Right forelimb (tissue), 1 donor: ENCODE measurements at places on chromosomes 13 and 19.
A peak's percentile ranks its signal among the peaks of the same experiment; 100 is the strongest.

- DNase-seq = no peak
Measured at GRCh38 chr19:37513397-37513796, 6.7 kb downstream of the ZNF793 start.

GRCh38 chr19:24141612-24142011 lies 54.6 kb downstream of the ZNF254 start:
- no peak for DNase-seq

DNA sequence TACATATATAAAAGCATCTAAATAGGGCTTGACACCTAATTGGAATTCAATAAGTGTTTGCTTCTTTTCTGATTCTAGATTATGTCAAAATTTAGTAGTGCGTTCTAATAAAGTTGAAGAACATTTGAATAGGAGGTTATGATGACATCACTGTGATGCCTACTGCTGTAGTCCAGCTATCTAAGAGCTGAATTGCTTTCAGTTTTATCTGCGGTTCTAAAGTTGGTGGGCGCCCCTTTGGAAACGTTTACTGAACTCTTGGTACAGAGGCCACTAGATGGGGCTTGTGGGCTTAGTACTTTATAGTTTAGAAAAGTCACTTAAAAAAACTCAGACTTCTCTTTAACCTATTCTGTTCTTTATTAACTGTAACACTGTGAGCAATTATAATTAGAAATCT lies 776.9 kb downstream of the GPC5 start:
- peak; percentile 43 for DNase-seq

DNA sequence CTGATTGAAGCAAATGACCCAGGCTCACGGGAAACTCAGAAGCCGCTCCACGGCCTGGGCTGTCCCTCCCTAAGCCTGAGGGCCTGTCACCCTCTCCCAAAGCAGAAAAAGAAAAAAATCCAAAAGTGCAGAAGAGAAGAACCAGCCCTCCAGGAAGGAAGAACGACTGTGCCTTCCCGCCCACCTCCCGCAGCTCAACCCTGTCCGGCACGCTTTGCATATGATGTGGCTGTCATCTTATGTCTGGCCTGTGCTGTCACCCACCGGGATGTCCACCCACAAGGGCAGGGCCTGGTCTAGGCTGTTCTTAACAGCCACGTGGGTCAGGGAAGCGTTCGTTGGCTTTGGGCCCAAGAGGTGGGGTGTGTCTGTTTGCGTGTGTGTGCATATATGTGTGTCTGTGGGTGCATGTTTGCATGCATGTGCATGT lies 13.7 kb downstream of the ZBTB7A start:
- no peak for DNase-seq

DNA sequence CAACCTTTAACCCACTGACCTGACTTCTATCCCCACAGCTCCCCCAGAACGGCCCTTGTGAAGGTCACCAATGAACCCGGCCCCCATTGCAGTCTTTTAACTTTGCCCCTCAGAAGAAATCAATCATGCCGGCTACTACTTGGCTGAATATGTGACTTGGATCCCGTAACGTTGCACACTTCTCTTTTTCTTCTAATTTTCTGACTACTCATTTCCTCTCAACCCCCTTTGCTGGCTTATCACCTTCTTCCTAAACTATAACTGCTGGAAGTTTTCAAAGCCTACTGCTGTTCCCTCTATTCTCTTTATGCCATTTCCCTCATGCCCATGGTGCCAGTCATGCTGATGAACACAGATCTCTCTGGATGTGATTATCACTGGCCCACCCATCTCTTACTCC lies 367.6 kb downstream of the DNAJC15 start:
- no peak for DNase-seq

DNA sequence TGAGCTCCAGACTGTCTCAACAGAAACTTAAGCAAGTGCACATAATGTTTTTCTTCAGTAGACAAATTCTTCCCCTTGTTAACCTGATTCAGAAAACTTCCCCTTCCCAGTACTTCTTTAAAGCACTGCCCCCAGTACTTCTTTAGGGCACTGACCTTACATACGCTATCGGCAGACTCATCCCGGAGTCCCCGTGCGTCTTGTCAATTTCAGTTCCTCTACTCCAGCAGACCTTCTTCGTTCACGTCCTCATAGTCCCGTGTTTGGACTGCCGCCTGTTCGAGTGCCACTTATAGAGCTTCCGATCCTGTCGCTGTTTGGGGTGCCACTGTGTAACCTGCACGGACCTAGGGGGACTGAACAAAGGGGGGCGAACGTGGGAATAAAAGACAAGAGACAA lies 29.0 kb downstream of the ZNF627 start:
- DNase-seq = no peak

DNA sequence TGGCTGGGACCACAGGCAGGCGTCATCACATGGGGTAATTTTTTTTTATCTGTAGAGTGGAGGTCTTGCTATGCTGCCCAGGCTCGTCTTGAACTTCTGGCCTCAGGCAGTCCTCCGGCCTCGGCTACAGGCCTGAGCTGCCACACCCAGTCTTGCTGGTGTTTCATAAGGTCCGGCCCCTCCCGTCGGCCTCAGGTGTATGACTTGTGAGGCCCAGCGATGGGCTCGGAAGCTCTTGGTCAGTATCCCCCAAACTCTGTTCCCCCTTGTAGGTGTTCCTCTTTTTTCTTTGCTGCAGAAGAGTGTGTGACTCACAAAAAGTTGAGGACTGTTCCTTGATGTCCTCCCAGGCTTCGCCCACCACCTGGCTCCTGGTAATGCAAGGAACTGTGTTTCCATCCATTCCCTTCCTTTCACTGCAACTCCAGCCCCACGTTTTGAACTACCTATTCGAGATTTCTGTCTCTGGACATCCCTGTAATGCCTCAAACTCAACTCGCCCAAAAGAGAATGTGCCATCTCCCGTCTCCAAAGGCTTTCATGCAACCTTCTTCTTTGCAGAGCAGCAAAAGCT lies 5.0 kb downstream of the USF2 start:
- no peak for DNase-seq

DNA sequence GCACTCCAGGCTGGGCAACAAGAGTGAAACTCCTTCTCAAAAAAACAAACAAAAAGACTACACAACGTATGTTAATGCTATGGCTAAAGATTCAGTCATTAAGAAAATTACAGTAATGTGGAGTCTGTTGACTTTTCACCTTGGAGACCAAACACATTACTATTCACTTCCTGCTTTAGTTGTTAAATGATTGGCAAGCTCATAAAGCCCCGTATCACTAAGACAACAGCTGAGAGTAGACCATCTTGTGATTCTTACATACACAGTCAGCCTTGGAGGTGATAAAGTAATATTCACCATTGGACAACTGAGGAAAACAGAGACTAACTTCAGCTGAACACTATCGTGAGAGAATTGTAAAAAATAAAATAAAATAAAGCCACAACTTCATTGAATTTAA lies 86.5 kb downstream of the KCTD12 start:
- DNase-seq = no peak

GRCh38 chr13:48457578-48458242 lies 44.8 kb upstream of the LPAR6 start:
- no peak for DNase-seq

GRCh38 chr13:100387416-100387815 lies 201.2 kb downstream of the GGACT start:
- no peak for DNase-seq

DNA sequence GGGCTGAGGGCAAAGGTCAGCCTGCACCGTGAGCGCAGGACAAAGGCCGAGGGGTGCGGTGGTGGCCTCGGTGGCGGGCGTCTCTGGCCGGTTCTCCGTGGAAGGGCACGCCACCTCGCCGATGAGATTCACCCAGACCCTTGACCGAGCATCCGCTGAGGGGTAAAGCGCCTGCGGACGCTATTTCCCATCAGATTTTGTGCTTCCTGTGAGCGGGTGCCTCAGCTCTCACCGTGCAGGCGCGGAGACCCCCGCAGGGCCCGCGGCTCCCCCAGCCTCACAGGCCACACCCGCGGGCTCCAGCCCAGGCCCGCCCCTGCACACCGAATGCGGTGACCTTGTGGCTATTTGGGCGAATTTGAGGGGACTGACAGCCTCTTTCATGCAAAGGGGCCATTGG lies 348.0 kb downstream of the TEX29 start:
- DNase-seq = no peak

DNA sequence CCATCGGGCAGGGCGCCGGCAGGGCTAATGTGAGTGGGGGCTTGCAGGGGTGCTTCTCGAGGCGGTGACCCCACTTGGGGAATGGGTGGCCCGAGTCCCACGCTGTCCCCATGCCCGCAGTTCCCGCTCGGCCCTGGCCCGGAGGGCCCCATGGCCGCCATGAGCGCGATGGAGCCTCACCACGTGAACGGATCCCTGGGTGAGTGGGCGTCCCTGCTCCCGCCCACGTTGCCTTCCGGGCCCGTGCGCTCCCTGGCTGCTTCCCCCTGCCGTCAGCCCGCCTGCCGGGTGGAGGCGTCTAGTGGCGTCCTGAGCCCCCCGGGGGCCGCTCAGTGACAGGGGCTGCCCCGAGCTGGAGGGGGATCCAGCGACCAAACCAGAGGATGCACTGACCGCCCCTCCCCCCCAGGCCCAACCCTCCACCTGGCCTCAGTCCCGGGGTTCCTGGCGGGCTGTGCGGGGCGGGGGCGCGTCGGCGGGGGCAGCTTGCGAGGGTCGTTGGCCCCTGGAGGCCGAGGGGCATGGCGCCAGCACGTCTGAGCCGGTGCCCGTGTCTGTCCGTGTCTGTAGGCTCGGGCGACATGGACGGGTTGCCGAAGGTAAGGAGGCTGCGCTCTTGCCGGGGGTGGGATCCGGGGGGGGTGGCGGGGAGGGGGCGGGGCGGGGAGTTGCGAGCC lies 4.8 kb downstream of the ISYNA1 start:
- no peak for DNase-seq

DNA sequence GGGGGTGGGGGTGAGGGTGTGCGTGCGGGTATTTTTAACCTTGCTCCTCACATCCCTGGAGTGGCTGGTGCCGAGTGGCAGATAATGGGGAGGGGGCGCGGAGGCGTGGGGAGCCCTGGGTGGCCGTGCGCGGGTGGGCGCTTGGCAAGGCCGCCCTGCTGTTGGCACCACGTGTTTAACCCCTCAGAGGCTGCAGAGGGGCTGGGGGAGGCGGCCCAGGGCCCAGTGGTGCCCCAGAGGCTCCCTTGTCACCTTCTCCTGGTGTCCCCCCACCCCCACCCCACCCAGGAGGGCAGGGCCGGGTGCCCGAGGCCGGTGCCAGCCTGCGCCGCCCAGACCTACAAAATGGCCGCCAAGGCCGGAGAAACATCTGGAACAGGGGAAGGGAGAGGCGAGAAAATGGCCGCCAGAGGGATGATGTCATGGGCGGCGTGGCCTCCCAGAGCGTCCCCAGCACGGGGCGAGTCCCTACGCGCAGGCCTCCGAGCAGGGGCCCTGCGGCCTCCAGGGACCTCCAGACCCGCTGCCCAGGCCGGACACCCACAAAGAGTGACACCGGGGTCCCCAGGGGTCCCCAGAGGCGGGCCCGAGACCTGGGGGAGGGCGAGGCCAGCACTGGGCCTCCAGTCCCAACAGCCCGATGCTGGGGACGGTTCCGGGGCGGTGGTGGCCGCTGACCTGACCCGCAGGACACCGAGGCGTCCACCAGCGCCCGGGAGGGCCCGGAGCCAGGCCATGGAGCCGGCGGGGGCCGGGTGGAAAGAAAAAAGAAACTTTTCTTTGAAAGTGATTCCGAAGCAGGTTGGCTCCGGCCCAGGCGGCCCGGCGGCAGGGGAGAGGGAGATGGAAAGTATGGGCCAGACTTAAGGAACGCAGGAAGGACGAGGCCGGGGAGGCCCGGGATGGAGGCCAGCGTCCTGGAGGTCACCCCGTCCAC lies 38.2 kb downstream of the NFIC start:
- DNase-seq = peak; percentile 92

GRCh38 chr19:56291867-56292266 lies 19.3 kb downstream of the EDDM13 start:
- DNase-seq = no peak

GRCh38 chr19:50394017-50394416 lies 9.9 kb downstream of the POLD1 start:
- DNase-seq = no peak

- no peak for DNase-seq
Measured at GRCh38 chr13:94928127-94928775, 215.9 kb upstream of the SOX21 start.

- DNase-seq = no peak
Measured at GRCh38 chr13:31848621-31849020, 109.3 kb downstream of the RXFP2 start.

DNA sequence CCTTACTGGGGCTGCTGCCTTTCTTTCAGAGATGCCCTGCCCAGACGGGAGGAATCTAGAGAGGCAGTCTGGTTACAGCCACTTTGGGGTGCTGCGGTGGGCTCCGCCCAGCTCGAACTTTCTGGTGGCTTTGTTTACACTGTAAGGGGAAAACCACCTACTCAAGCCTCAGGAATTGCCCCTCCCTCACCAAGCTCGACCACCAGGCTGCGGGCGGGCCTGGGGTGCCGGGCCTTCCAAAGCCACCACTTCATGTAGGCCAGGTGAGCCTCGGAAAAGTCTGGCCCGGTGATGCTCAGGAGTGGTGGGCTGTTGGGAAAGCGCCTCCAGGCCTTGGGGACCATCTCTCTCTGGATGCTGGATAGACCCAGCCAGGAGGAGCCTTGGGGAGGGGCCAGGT lies 218.6 kb downstream of the MTUS2 start:
- DNase-seq = no peak
